ENCODE measurements at places on chromosomes 13 and 19.

DNA sequence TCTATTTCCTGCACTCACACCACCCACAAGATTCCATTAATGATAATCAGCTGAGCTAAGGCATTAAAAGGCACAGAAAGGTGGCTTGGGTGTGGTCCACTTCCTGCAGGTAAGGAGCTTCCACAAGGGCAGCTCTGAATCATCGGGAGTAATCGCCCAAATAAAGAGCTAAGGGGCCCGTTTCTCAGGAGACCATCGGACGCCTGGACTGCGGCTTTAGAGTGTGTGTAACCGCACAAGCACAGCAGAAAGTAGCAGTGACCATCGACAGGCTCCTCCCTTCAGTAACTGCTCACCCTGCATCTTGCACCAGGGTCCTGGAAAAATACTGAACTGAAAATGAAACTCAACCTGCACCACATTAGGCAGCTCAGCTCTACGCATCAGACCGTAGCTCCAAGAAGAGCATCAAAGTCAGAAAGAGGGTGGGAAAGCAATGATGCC is 6.0 kb downstream of the STK24 start:
- no peak for DNase-seq

- DNase-seq, result no peak
Observed at GRCh38 chr19:40721936-40722661, 5.2 kb downstream of the ITPKC start.

DNA sequence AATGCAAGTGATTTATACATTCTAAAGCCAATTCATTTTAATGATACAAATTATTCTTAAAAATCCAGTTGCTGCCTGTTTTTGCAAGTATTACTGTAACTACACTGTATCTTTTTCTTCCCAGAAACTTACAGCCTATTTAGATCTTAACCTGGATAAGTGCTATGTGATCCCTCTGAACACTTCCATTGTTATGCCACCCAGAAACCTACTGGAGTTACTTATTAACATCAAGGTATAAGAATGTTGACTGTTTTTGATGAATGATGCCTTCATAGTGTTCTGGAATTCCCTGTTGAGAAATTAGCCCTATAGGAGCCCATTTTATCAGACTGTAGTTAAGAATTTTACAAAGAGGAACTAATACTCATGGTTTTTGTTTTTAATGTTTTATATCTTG is 25.0 kb downstream of the ITM2B start:
- DNase-seq, result no peak

DNA sequence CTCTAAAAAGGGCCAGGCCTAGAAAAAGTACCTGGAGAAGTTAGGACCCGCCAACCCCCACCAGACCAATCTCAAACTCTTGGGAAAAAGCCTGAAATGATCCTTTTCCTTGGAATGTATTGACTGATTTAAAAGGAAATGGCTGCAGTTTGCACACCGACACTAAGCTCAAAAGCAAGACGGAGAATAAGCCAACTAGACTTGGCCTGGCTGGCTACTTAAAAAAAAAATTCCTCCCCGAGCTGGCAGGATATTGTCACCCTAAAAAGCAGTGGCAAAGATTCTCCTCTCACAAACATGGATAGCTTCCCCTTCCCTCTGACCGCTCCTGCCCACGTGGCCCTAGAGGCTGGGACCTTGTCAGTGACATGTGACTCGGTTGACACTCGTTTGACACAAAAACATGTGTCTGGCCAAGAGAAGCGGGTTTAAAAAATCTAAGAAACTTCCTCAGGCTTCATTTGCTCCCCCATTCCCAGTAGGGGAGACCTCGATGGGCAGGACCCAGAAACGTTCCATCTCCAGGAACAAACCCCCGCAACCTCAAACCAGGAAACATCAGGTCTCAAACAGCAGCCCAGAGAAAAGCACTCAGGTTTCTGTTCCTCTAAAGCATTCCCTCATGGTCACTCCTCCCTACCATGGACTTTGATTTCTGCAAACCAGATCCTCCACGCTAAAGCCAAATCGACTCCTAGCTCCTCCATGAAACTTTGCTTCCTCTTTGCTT is 1.3 kb downstream of the RFX1 start:
- no peak for DNase-seq

DNA sequence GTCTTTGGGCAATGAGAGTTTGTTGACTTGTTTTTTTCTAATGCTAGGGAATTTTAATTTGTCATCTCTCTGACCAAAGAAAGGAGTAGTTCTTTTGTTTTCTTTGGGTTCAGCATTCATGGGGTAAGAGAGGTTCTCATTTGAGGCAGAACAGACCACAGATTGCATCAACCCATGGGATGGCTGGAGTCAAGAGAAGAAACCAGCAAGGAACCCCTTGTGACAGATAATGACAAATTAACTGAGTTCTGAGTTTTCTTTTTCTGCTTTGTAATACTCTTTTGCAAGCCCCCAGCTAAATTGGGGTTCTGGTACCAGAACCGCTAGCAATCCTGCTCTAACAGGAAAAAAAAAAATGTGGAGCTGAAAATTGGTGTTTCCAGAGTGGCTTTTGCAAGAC is 864.1 kb downstream of the DIAPH3 start:
- no peak for DNase-seq

DNA sequence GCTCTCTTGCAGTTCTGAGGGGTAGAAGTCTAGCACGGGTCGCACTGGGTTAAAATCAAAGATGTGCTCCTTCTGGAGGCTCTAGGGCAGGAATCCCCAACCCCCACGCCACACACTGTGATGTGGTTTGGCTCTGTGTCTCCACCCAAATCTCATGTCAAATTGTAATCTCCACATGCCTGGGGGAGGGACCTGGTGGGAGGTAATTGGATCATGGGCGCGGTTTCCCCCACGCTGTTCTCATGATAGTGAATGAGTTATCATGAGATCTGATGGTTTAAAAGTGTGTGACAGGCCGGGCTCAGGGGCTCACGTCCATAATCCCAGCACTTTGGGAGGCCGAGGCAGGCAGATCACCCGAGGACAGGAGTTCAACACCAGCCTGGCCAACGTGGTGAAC is 26.6 kb upstream of the CALM3 start:
- DNase-seq, result no peak

DNA sequence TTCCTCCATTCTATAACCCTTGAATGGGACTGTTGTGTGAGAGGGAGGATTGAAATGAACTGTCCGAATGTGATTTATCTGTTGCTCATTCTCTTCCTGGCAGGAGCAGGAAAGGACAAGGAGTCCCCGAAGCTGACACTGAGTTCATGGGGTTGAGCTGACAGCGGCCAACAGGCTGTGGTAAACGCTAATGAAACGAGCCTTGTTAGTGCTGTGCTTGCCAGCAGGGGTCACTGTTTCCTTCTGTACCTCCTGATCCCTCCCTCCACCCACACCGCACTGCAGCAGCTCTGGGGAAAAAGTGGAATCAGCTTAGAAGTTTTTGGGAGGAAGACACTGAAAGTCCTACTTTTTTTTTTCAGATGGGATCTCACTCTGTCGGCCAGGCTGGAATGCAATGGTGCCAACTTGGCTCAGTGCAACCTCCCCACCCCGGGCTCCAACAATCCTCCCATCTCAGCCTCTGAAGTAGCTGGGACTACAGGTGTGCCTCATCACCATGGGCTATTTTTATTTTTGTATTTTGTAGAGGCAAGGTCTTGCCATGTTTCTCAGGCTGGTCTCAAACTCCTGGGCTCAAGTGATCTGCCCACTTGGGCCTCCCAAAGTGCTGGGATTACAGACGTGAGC is 6.7 kb upstream of the ZNF761 start:
- DNase-seq, result peak; percentile 37

DNA sequence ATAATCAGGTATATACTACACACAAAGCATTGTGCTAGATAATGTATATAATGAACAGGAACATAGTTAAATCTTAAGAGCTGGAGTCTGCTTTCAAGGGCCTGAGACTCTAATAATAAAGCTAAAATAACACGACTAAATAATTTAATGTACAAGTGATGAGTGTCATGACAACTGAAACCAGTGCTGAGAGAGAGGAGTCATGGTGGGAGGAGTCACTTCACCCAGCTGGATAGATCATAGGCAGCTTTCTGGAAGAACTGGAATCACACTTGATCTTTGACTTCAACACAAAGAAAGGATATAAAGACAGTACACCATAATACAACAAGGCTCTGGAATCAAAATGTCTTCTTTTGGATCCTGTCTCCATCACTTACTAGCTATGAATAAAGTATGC is 7.1 kb downstream of the RBM26 start:
- DNase-seq, result no peak

GRCh38 chr13:91661692-91662490 is 263.5 kb downstream of the GPC5 start:
- DNase-seq, result no peak

GRCh38 chr13:22948421-22948820 is 232.4 kb upstream of the SGCG start:
- no peak for DNase-seq

DNA sequence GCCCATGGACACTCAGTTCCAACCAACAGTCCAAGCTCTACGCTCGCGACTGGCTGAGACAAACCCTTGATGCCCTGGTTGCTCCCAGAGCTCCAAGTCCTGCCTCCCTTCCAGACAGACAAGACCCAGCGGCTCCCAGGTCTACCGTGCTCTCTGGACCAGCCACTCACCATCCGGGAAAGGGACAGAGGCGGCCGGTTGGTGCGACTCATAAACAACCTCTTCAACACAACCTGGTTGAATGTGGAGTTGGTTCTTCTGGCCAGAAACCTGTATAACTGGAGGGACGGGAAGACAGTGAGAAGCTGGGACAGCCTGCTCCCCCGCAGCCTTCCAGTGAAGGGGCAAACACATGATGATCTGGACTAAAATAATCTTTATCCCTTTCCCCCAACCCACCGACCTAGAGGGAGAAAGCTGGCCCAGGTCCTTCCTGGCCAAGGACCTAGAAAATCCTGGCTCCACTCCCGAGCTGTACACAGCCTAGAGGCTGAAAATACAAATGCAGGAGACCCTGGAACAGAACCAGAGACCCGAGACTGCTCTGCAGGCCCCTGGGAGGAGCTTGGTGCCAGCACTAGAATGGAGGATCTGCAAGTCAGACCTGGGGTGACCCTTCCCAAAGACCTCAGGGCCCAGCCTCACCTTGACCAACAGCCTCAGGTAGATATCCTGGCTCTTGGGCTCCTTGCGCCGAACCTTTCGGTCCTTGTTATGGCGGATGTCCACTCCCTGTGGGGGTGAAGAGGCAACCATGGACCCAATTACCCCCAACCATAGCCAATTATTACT is 1.6 kb downstream of the RPL18 start:
- no peak for DNase-seq

DNA sequence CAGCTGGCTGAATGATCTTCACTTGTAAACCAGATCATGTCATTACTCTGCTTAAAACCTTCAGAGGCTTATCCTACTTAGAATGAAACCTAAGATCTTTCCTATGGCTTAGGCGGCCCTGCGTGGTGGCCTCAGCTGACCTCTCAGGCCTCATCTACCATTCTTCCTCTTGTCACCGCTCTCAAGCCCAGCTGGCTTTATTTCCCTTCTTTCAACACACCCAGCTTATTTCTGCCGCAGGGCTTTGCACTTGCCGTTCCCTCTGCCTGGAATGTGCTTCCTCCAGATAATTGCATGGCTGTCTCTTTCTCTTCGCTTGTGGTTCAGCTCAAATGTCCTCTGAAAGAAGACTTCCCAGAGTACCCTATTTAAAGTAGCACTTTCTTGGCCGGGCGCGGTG is 3.6 kb upstream of the ASF1B start:
- DNase-seq, result no peak

GRCh38 chr19:41427647-41428480 is 690 bp upstream of the B3GNT8 start:
- DNase-seq, result no peak

- DNase-seq, result peak; percentile 18
Observed at GRCh38 chr13:33401238-33401637, 115.7 kb upstream of the STARD13 start.

DNA sequence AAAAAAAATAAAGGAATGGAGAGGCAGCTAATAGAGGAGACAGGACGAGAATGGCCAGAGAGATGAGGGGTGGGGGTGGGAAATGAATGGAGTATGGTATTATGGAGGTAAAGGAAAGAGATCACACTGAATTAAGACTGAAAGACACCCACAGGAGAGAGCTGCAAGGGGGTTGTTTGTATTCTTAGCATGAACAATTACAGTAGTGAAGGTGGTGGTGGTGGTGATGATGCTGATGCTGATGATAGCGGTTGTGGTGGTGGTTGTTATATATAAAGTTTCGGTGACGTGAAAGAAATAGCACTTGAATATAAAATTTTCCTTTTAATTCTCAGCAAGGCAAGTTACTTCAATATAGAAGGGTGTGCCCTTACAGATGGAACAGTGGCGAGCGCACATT is 2.8 kb upstream of the ADGRE3 start:
- DNase-seq, result no peak

DNA sequence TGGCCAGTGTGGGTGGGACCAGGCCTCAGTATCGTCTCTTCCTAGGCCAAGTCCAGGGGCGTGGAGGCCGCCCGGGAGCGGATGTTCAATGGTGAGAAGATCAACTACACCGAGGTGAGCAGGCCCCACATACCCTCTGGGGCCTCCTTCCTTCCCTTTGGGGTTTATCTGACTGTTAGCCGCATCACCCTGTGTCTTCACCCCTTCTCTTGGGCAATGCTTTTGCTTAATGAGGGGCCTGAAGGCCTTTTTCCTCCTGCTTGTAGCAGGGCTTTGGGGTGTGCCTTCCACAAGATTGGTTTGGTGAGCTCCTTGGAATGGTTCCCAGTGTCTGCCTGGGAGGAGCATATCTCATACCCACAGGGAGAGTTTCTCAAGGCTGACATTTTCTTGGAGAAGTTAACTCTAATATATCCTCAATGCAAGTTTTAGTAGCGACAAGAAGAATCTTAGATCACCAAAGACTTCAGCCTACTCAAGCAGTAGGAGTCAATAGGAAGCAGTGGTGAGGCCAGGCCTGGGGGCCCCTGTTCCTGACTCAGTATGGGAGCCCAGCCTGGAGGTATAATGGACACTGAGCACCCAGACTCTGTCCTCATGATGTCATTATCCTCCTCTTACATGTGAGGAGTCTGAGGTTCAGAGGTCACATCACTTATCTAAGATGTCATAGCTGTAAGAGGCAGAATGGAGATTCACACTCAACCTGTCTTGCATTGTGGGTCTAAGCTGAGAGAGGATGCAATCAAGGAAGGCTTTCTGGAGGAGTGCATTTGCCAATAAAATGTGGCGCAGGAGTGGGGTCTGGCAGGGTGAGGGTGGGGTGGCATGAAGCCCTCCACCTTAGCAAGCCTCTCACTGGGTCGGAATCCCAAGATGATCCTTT is 2.0 kb downstream of the GPI start:
- DNase-seq, result no peak

- DNase-seq, result no peak
Observed at GRCh38 chr13:49098198-49098597, 121.9 kb upstream of the MLNR start.

GRCh38 chr13:24261566-24261965 is 47.8 kb upstream of the C1QTNF9 start:
- DNase-seq, result no peak

DNA sequence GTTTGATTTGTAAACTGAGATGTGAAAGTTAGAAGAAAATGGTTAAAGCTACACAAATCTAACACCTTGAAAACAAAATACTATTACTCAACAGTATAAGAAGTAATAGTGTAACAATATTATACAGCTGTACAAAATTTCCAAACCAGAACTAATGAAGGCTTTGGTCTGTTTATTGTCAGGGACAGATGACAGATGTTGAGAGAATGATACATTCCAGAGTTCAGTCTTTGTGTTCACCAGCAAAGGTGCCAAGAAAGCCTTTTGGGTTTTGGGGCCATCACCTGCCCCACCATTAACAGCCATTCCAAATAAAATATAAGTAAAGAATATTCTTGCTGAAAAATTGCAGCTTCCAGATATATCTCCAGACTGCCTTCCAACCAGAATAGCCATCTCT is 439.3 kb downstream of the PCDH20 start:
- DNase-seq, result no peak
